ENCODE measurements at places on chromosomes 1 and 21.

GRCh38 chr1:235011599-235012435 is 116.8 kb downstream of the TOMM20 start:
- peak; percentile 88 for DNase-seq

DNA sequence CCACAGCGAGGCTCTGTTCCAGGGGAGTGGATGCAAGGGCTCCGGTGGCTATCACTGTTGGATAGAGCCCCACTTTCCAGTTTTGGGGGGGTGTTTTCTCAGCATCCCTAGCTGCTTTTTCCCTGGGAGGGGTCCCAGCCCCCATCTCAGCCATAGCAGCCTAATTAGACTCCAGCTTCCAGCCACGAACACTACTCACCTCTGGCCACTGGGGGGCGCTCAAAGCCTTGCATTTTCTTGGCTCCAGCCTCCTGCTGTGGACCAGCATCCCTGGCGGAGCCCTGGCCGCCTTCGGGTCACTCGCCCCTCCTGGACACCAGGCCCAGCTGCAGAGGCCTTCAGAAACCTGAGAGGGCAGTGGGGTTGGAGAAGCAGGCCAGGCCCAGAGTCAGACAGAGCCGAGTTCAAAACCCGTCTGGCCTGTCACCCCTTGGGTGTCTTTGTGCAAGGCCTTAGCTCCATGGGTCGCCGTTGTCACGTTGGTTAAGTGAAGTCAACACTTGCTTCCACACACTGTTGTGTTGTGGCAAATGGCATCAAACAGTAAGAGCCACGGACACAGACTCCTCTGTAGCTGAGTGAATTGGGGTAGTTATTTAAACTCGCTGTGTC is 93.5 kb upstream of the ACTL8 start:
- DNase-seq = peak; percentile 64

DNA sequence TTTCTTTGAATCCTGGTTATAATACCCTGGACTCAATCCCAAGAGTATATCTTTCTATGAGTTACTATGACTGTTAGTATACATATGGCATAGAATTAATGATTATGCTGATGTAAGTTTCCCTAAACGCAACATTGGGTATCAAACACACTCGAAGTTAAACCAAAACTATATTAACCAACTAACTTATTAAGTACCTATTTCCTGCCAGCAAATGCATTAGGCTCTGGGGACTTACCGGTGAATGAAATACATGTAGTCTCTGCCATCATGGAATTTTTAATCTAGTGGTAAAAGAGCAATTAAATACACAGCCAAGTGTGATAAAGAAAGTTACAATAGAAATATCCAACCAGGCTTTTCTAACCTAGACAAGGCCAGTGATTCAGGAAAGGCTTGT is 193.6 kb upstream of the ADGRL2 start:
- no peak for DNase-seq

- DNase-seq = no peak
Observed at GRCh38 chr1:26094076-26094669, 17.5 kb upstream of the PDIK1L start.

GRCh38 chr1:246784621-246785493 is 60.6 kb downstream of the SCCPDH start:
- DNase-seq = peak; percentile 66

GRCh38 chr1:156912861-156913808 is 7.3 kb upstream of the LRRC71 start:
- peak; percentile 52 for DNase-seq

DNA sequence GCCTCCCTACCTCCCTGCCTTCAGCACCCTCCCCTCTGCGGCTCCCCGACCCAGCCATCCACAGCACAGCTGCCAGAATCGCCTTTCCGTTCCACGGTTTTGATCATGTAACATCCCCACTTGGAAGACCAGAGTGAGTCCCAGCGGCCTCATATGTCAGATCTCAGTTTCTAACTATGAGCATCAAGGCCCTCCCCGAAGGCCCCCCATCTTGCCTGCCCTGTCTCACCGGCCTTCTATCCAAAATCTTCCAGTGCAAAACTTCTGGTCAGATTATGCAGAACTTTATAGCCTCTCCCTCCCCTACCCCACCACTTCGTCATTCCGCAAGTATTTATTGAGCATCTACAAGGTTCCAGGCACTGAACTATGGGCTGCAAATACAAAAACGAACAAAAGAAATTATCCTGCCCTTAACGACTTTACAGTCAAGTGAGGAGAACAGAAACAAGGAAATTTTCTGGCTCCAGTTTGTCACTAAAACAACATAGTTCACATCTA is 20.3 kb upstream of the LMX1A start:
- no peak for DNase-seq

DNA sequence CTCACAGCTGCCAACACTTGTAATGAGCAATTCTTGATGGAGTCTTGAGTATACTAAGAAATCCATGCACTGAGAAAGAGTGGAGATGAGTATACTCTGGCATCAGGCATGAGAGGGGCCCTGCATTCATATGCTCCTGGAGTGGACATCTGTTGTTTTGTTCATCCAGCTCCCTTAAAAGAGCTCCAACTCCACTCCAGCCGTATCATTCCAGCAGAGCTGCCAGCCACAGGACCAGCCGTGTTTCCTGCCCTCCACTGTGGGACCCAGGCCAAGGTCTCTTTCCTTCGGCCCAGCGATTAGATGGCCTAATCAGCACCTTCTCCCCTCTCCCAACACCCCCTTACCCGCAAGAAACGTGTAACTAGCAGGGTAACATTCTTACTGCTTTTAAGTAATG is 144.5 kb downstream of the OMA1 start:
- no peak for DNase-seq

GRCh38 chr1:29687601-29688244 is 451.4 kb downstream of the PTPRU start:
- DNase-seq = no peak

GRCh38 chr1:240455228-240455821 is 156.6 kb downstream of the GREM2 start:
- peak; percentile 26 for DNase-seq

GRCh38 chr1:6171548-6172124 is 8.5 kb downstream of the CHD5 start:
- peak; percentile 53 for DNase-seq

DNA sequence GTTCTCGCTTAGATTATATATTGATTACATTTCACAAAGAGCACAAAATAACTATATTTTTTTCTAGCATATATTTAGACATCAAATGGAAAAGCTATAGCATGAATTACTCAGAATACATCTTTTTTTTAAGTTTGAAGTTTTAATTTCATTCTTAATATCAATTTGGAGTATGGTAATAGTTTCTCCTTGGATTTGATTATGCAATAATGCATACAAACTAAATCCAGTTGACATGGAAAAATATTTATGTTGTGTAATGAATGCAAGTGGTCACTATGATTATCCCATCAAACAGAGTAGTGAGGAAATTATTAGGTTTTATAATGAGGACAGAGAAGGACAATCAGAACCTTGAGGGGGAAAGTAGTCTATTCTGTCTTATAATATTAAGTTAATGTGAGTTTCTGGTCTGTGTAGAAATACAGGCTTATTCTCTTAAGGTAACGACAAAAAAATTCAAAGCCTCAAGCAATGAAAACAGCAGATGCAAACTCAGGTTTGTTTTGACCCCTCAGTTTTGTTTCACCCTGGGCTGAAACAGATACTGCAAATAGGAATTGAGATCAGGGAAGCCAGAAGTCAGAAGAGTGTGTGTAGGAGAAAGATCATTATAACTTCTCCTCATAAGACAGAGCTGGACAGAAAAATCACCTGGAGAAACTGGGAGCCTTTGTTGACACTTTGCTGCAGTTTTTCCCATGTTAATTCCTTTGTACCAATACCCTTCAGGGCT is 23.7 kb downstream of the LRRC8B start:
- no peak for DNase-seq

GRCh38 chr1:24992124-24992760 is 62.2 kb upstream of the RUNX3 start:
- no peak for DNase-seq

DNA sequence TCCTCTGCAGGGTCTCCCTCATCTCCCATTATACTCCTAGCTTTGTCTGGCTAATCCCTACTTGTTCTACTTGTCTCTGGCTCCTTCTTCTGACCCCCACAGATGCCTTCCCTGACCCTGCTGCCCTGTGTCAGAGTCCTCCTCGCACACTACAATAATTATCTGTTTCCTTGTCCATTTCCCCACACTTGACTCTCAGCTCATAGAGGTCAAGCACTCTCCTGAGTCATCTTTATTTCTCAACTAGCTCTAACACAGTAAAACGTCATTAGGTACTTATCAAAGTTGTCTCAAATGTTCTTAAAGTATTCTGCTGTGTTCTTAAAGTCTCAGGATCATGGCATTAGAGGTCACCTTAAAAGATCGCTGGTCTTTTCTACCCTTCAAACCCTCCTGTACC is 47.1 kb downstream of the C8A start:
- no peak for DNase-seq

DNA sequence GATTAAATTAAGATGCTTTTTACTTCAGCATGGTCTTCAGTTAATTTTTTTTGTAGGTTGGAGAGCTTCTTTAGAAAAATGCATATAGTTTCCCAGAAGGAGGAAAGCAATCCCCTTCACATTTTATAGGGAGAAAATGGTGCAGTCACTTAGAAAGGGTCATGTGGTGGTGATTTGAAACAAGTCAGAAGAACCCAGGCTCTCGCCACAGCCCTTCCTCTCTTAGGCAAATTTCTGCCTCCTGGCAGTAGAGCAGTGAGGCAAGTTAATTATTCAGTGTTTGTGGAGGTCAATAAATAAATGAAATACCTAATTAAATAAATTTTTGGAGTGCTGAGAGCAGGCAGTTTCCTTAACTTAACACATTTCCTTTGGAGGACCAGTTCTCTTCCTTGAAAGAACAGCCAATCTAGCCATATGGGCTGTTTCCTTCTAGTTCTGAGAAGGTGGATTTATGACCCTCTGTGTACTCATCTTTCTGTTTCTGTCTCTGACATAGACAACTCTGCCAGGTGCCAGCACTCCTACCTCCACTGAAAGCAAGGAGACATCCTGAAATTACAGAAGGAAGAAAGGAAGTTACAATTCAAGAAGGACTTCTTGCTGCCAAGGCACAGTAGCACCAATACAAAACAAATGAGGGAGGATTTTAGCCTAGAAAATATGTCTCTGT is 19.0 kb upstream of the POGZ start:
- no peak for DNase-seq

- DNase-seq = no peak
Observed at GRCh38 chr1:93522721-93523120, 74.8 kb downstream of the FNBP1L start.

DNA sequence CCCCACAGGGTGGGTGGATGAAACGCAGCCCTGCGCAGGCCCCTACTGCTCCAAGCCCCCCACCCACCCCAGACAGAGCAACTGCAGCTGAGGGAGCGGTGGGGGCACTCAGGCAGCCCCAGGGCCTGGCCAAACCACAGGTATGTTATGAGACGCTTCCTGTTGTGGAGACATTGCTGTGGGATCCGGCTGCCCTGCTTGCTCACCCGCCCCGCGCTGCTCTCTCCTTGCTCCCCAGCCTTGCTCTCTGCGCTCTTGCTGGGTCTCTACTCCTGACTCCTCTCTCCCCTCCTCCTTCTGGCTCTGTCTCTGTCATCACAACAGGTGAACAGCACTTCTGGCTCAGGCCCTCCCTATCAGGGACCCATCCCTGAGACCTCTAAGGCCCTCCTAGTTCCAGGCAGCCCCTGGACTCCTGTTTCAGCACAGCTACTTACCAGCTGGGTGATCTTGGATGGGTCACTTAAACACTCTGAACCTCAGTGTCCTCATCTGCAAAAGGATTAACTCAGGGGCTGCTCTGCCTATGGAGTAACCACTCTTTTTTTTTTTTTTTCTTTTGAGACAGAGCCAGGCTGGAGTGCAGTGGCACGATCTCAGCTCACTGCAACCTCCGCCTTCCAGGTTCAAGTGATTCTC is 15.9 kb downstream of the COL8A2 start:
- no peak for DNase-seq

DNA sequence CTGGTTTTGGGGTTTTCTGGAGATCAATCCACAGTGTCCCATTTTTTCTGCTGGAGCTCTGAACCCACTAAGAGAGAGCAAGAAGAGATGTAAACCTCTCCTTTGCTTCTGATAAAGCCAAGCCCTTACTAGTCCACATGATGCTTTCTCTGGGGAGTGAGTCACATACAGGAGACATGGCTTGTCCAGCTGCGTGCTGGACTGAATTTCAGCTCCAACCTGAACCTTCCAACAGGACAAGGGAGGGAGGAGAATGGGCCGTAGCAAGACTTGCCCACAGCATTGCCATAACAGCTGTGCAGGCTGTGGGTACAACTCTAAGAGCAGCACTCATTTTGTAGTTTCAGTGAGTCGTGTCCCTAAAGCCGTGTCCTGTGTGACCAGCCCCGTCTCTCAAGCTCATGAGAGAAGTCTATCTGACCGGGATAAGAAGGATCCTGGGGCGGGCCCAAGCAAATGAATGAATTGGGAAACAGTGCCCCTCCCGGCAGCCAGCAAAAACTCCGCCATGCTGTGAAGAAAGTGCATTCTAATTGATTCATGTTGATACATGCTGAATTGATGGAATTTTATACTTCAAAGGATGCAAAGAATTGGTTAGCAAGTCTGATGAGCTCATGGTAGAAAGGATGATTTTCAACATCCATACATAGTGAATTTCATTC is 195.2 kb downstream of the GABPA start:
- no peak for DNase-seq

DNA sequence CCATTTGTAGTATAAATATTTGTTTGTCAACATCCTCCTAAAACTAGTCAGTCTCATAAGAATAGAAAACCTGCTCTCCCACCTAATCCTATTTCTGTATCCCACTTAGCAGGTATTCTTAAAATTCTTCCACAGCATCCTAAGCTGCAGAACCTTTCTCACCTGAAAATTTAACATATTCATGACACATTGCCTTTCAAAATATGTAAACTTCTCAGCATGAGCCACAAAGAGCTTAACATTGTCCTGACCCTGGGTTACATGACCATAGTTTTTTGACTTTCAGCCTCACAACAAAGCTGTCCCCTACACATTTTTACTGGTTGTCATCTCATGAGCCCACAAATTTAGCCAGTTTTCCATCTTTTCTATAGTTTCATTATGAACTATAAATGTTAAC is 712.1 kb downstream of the LTN1 start:
- no peak for DNase-seq

DNA sequence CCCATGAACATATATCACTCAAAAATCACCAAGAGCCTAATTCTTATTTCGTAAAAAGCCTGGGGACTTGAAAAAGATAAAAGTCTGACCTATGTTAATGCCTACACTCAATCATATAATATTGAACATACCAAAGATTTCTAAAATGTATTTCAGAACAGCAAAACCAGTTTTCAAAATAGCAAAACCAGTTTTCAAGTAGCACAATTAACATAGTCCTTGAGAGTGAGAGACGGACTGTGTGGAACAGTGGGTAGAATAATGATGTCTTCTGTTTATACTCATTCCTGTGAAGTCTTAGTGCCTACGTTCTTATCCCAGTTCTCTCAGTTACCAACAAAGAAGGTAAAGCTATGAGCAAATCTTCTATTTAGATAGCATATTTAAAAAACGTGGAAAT is 22.3 kb upstream of the RGS2 start:
- DNase-seq = no peak

Measured in hematopoietic multipotent progenitor cell treated with erythropoietin and hydrocortisone succinate and interleukin-3 and kit ligand, for 6 days (in vitro differentiated cells).